Activated T-helper 17 cell treated with anti-CD3 and anti-CD28 coated beads, Interleukin-2, amount 50 U/mL, for 72 hours (primary cell): ENCODE measurements at places on chromosomes 7 and 10.

GRCh38 chr7:17055596-17055995, 173.8 kb upstream of the AGR3 start:
- ATAC-seq, result no peak

- no peak for ATAC-seq
Measured at GRCh38 chr10:11608159-11609013, 3.1 kb downstream of the USP6NL start.

DNA sequence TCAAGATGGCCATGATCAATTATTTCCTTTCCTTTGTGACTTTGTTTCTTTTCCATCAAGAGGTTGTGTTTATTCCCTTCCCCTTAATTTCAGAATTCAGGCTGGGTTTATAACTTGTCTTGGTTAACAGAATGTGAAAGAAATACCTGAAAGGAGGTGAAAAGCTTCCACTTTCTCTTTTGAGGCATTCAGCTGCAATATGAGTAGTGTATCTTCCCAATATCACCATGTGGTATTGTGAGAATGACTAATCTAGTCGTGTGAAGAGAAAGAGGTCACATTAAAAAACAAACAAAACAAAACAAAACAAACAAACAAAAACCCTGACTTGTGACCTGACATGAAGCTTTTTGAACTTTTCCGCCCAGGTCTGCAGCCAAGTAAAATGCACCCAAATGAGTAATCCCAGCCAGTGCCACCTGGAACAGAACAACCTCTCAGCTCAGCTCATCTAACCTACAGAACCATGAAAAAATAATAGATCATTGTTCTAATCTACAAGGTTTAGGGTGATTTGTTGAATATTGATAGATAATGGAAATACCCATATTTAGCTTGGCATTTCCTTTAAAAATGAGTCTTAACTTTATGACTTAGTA, 70.8 kb upstream of the TEX47 start:
- no peak for ATAC-seq

DNA sequence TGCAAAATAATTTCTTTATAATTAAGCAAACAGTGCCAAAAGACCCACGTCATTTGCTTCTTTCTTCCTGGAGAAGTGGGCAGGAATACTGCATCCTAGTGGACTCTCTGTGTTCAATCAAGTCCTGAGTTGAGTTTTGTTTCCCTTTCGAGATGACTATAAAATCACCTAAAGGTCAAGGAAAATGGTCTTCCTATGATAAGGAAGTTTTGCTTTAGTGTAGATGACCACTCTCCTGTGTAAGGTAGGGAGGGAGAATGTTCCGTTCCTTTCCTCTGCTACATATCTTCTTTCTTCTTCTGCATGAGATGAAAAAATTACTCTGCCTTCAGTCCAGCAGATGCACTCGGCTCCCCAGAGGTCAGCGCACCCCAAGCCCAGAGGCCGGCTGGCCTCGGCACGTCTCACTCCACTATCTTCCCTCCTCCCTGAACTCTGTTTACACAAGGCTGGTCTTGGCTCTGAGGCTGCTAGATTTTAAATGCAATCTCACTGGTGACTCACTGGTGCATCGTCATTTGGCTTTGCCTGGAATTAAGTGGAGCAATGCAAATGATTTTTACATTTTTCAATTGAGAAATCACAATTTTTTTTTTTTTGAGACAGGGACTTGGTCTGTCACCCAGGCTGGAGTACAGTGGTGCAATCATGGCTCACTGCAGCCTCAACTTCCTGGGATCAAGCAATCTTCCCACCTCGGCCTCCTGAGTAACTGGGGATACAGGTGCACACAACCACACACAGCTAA, 18.6 kb upstream of the VDAC2 start:
- ATAC-seq, result no peak

- ATAC-seq, result peak; percentile 32
Measured at GRCh38 chr10:79067241-79068202, 1.2 kb upstream of the ZMIZ1 start.
